Right lung (tissue), 10 donors: ENCODE measurements at places on chromosomes 6 and 20.

DNA sequence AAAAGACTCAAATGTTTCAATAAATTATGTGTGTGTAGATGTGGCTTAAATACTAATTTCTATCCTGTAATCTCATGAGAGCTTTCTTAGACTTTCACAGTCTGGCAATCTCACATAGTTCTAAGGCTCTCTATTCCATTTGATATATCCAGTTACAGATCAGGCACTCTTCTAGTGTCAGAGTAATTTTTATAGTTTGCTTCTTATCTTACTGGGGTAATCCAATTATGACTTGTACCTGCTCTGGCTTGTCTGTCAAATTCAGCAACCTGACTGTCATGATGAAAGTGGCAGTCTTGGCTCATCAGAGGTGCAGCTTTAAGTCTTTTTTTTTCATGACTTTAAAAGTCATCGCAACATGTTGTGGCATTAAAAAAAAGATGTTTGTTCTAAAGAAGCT is 513.2 kb upstream of the MAN1A1 start:
- no peak for DNase-seq

DNA sequence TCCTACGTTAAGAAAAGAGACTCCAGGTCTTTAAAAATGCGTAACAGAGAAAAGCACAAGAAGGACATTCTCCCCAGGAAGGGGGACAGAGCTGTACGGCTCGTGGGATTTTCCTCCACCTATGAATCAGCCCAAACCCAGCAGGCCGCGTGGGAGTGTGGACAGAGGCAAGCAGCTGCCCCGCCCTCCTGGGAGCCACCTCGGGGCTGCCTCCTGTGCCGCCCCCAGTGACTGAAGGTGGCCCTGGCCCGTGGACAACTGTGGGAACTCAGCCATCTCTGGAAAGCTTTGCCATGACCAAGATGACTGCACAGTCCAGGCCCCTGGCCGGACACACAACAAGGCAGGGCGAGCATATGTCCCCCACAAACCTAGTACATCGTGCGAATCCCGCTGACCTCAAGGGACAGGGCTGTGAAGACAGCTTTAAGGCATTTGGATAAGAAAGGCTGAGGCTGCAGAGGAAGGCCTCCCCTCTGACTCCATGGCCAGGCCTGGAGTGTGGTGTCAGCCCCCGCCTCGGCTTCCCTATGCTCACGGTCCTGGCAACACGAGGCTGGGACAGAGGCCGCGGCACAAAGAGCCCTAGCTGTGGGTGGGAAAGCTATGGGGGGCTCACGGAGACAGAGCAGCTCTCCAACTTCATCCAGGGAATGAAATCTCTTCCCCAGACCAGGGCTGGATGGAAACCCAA is 26.9 kb downstream of the PXDC1 start:
- no peak for DNase-seq

GRCh38 chr20:48490961-48491831 is 336.6 kb downstream of the PREX1 start:
- DNase-seq, result no peak

DNA sequence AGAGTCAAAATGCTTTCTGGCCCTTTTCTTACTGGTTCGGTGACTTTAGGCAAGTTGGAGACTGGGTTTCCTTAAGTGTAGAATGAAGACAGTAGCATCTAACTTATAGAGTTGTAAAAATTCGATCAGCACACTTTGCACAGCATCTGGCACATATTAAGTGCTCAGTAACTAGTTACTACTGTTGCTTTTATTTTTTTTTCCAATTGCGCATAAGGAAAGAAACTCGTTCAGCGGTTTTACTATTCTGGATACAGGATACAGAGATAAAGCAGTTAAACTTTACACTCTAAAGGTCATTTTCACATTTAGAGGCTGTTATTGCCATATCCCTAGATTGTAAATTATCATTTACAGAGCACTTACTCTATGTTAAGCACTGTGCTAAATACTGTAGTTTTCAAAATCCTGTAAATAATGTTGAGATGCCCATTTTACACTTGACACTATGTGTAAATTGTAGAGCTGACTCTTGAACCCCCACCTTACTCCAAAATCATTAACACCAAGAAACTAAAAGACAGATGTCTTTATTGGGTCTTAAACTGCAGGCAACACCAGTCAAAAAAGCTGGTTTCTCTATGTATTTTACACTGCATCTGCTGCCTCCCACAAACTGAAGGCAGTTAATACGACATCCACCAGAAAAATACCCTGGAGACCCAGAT is 886 bp downstream of the ROMO1 start:
- DNase-seq, result no peak

- peak; percentile 57 for DNase-seq
Measured at GRCh38 chr6:155418017-155418761, 37.5 kb downstream of the NOX3 start.

- no peak for DNase-seq
Measured at GRCh38 chr20:34300809-34301586, 2.2 kb downstream of the AHCY start.

DNA sequence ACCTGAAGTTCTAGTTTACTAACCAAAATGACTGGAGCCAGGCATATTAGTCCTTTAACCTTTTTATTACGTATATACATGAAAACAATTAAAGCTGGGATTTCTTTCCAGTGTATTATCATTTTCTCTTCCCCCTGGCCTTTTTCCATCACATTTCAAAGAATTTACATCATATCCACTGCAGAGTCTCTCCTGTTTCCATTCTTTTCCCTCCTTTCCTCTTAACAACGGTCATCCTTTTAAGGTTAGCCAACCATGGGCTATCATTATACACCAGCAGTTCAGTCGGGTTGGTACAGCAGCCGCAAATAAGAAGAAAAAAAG is 104.6 kb downstream of the TFAP2A start:
- DNase-seq, result no peak

DNA sequence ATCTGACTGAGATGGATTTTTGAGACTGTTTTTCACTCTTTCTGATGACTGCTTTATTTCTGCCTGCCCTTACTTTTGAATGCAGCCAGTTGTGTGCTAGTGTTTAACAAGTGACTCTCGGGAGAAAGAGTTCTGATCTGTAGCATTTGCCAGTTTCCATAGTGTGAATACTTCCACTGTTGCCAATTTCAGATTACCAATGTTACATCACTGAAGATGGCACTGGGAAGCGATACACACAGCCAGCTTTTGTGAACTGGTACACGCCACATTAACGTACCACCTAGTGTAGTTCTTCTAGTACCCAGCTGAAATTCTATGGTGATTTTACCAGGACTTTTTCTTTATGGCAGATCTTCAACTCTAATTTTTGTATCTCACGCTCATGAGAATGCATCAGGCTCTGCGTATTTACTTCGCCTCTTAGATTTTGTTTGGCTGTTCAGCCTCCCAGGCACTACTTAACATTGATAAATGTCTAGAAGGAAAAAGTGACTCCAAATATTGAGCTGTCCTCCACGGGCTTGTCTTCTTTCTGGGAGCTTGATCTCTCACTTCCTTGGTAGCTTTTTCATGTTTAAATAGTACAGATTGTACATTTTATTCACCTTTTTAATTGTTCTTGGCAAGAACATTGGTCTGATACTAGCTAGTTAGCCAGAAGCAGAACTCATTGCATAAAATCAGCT is 521.6 kb upstream of the SOX4 start:
- no peak for DNase-seq

DNA sequence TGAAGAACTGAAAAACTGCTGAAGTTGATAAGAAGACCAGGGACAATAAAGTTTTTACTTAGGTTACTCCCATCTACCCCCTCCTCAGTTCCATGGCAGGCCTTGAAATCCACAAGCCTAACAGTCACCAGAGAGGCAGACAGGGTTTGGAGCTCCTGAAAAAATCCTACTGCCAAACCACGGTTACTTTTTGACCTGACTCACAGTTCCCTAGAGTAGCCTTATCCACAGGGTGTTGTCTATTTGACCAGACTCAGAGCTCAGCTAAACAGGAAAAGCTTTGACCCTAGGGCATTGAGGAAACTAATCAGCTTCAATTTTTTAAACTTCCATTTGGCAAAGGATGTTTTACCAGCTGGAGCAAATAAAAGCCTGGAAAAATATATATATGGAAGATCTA is 257.7 kb upstream of the NT5E start:
- no peak for DNase-seq

GRCh38 chr6:113668641-113669408 is 188.3 kb upstream of the MARCKS start:
- DNase-seq, result peak; percentile 40
